ENCODE measurements at places on chromosomes 13 and 19. TPM values are rescaled to one million over a fixed set of nuclear protein-coding genes. Genes with fewer than 3 reads are reported as not detected.

DNA sequence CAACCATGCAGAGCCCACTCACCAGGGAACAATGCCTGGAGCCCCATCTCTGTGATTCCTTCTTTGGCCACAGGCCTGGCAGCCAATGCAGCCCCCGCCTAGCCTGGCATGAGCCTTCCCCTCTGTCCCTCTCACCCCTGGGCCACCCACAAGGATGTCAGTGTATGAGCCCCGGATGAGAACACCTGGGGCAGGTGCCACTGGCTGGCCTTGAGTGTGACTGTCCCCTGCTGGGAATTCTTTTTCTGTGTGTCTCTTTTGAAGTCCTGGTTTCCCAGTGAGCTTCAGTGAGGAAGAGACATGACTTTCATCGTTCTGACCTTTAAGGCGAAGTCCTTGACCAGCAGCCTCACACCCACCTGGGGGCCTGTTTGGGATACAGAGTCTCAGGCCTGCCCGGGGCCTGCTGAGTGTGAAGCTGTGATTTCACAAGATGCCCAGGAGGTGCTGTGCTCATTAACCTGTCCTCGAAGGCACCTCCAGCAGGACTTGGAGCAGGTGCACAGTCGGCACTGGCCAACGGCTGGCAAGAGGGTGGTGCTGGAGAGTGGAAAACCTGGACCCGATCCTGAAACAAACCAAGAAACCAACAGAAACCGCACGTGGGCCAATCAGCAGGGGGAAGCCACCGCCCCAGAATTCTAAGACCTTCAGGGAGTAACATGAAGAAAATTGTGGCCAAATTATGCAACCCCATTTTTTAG, 27.4 kb upstream of the SPACA7 start:
- H3K27me3 ChIP-seq, result peaks cover 6% of the 10 kb centered on the region
- DNase-seq, result no peak
- H3K4me1 ChIP-seq, result no peaks in the 10 kb centered on the region
- no peak overlapping the region for H3K4me3 ChIP-seq

DNA sequence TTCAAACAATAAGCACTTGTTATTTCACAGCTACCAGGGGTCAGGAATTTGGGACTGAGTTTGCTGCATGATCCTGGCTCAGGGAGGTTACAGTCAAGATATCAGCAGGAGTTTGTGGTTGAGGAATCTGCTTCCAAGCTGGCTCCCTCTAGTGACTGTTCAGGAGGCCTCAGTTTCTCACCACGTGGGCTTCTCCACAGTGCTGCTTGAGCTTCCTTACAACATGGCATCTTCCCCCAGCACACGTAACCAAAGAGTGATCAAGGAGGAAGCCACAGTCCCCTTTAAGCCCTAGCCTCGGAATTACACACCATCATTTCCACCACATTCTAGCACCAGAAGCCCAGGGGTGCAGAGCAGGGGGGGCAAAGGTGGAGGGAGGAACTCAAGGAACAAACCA, 28.8 kb downstream of the CELF5 start:
- DNase-seq, result no peak
- no peak overlapping the region for H3K27ac ChIP-seq
- H3K4me3 ChIP-seq, result no peak overlapping the region
- H3K36me3 ChIP-seq, result no peaks in the 10 kb centered on the region
- no peaks in the 10 kb centered on the region for H3K4me1 ChIP-seq

LGI4 gene
- 5.5 TPM for total RNA-seq

PCDH17 gene
- 2.1 TPM for total RNA-seq

GRCh38 chr13:80945328-80945727, 604.4 kb upstream of the SPRY2 start:
- H3K36me3 ChIP-seq, result no peaks in the 10 kb centered on the region
- no peak overlapping the region for H3K4me3 ChIP-seq
- H3K4me1 ChIP-seq, result no peaks in the 10 kb centered on the region
- no peaks in the 10 kb centered on the region for H3K27me3 ChIP-seq
- H3K27ac ChIP-seq, result no peak overlapping the region
- no peak for DNase-seq

GRCh38 chr19:44647144-44647543, 3.4 kb downstream of the PVR start:
- H3K4me1 ChIP-seq, result peaks cover 44% of the 10 kb centered on the region
- H3K27me3 ChIP-seq, result no peaks in the 10 kb centered on the region
- peak overlapping the region; percentile 67 for H3K27ac ChIP-seq
- H3K4me3 ChIP-seq, result peak overlapping the region; percentile 29
- peaks cover 16% of the 10 kb centered on the region for H3K36me3 ChIP-seq

ZNF90 gene
- 0.50 TPM for total RNA-seq

DNA sequence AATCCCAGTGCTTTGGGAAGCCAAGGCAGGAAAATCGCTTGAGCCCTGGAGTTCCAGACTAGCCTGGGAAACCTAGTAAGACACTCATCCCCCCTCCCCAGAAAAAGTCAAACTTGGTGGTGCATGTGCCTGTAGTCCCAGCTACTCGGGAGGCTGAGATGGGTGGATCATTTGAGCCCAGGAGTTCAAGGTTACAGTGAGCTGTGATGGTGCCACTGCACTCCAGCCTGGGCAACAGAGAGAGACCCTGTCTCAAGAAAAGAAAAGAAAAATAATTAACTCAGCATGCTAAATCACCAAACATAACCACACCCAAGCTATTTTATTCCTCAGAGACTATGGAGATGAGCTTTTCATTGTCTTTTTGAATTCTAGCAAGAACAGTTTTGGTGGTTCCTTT, 56.2 kb upstream of the SCEL start:
- H3K27ac ChIP-seq, result no peak overlapping the region
- DNase-seq, result no peak
- no peaks in the 10 kb centered on the region for H3K36me3 ChIP-seq
- no peak overlapping the region for H3K4me3 ChIP-seq
- H3K4me1 ChIP-seq, result no peaks in the 10 kb centered on the region

All from heart left ventricle (tissue), 16 donors.